ENCODE measurements at places on chromosomes 16 and 17.

- peak; percentile 24 for DNase-seq
Measured at GRCh38 chr17:68290268-68290954, 516 bp downstream of the SLC16A6 start.

DNA sequence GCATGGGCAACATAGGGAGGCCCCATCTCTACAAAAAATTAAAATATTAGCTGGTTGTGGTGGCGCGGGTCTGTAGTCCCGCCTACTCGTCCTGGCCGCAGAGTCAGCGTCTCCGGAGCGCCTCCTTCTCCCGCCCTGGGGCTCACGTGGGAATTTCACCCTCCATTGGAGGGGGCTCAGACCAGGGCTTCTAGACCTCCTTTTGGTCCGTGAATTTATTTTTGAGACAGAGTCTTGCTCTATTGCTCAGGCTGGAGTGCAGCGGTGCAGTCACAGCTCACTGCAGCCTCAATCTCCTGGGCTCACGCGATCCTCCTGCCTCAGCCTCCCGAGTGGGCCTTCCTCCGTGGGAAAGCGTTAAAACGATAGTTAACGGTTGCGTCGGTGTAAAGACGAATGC, 394 bp upstream of the NME4 start:
- DNase-seq: peak; percentile 59

- peak; percentile 55 for DNase-seq
Measured at GRCh38 chr17:17412326-17412725, 64.5 kb upstream of the MED9 start.

DNA sequence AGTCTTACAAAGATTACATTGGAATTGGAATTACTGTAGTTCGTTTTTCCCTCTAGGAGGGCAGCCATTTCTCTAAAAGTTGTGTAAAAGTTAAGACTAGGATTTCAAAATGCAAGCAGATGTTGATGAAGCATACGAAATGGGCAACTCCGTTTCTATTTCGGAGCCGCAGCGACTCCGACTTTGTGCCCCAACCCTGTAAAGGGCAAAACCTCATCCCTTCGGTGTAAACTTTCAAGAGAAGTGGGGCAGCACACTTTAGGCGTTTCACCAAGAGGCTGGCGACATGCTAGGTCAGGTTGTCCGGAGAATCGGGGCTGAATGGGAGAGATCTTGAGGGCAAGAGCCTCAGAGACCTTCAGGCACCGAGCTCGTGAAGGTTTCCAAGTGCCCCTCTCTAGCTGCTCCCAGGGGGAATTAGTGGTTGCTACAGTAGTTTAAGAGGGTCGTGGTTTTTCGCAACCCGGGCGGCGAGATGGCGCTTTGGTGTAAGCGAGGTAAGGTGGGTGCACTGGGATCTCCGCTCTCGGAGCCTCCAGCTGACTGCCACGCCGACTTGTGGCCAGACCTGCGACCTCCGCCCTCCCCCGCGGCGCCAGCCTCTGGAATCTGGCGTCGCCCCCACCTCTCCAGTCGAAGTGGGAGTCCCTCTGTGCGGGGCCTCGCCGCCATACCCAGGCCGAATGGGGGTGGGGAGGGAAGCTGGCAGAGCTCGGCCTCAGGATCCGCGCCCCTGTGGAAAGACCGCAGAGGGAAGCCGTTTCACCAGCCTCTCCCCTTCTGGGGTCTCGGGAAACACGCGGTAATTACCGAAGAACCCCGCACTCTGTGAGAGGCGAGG, 1.0 kb upstream of the HEXIM2 start:
- peak; percentile 77 for DNase-seq

All from lung microvascular endothelial cell (primary cell).